ENCODE measurements at places on chromosomes 1 and 21.

DNA sequence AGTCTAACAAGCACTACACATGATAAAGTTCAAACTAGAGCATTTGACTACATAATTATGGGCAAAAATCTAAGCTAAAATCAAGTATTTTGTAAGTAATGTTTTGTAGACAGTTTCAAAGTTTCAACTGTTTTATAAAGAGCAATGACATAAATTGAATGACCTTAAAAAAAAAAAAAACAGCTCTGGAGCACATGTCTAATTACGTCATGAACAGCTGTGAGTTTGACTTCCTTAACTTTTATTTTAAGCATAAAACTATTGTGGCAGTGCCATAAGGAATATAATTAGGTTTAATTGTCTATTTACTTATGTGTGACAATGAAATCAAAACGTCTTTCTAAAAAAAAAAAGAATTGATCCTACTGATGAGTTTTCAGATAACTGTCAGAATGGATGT lies 272.5 kb upstream of the LRRC7 start:
- DNase-seq, result no peak

- no peak for DNase-seq
Measured at GRCh38 chr21:21675601-21676000, 677.4 kb downstream of the NCAM2 start.

DNA sequence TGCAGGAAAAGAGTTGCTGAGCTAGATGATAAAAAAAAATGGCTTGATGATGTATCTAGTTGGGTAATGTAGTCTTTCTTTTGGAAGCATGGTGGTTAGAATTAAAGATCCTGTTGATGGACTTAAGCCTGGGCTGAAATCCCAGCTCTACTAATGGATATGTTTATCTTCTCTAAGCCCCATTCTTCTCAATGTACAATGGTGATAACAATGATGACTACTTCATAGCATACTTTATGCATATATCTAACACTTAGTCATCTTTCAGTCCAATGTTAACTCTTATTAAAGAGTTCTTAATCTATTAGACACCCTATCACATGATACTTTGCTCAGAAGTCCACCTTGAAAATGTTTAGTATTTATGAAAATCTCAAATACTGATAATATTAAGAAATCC lies 189.5 kb downstream of the PLA2G4A start:
- DNase-seq, result no peak

DNA sequence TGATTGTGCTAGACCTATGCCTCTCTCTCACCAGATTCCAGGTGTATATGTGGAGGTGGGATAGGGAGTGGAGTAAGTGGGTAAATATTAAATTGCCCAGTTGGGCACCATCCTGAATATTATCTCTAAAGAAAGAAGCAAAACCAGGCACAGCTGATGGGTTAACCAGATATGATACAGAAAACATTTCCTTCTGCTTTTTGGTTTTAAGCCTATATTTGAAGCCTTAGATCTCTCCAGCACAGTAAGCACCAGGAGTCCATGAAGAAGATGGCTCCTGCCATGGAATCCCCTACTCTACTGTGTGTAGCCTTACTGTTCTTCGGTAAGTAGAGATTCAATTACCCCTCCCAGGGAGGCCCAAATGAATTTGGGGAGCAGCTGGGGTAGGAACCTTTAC lies at the start of gene FCER1A:
FCER1A (plus strand) TSS at position 242 of the 400 bp plus-strand sequence; CDS start at position 271, 29 bp downstream.
- DNase-seq, result no peak

GRCh38 chr1:62989497-62989896 lies 205.6 kb downstream of the ATG4C start:
- no peak for DNase-seq

DNA sequence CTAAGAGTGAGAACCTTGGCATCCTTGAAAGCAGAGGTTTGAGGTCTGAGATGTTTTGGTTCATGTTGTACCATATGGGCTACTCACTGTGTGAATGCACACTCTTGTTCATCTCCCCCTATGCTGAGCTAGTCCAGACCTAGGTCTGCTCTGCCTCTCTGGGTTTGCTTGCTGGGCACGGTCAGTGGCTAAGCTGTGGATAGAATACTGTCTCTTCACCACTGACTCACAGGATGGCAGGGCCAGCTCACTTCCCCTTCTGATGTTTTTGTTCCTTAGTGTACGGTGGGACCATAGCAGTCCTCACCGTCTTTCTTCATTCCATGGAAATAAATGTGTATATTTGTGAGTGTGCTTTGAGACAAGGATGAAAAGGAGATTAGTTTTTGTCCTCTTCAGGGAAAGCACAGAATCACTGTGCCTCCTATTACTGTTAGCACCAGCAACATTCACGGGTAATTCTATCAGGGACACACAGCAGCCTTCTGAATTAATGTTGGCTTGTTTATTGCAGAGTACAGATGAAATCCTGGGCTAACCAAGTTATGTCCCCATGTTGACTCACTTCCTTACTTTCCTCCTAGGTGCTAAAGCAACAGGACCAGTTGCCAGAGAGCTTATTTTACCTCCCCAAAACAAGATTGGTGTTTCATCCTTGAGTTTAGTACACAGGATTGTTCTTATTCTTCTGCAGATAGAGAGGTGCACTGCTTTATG lies 56.9 kb upstream of the IVNS1ABP start:
- no peak for DNase-seq

DNA sequence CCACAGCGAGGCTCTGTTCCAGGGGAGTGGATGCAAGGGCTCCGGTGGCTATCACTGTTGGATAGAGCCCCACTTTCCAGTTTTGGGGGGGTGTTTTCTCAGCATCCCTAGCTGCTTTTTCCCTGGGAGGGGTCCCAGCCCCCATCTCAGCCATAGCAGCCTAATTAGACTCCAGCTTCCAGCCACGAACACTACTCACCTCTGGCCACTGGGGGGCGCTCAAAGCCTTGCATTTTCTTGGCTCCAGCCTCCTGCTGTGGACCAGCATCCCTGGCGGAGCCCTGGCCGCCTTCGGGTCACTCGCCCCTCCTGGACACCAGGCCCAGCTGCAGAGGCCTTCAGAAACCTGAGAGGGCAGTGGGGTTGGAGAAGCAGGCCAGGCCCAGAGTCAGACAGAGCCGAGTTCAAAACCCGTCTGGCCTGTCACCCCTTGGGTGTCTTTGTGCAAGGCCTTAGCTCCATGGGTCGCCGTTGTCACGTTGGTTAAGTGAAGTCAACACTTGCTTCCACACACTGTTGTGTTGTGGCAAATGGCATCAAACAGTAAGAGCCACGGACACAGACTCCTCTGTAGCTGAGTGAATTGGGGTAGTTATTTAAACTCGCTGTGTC lies 93.5 kb upstream of the ACTL8 start:
- no peak for DNase-seq

- no peak for DNase-seq
Measured at GRCh38 chr1:75708910-75709309, 15.6 kb upstream of the ACADM start.

DNA sequence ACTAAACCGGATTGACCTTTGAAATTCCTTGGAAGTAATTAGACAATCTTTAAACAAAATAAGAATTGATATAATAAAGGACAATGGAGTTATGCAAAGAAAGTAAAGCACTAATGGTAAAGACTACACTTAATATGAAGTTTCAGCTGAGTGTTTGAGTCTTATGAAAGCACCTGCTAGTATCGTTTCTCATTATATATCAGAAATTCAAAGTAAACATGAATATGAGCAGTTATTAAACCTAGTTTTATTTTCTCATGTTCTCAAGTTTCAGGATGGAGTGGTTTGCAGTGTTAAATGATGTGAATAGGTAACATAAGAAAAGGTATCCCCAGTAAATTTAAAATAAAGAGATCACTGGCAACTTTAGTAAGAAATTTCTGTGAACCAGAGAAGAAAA lies 188.6 kb downstream of the ZP4 start:
- no peak for DNase-seq

- no peak for DNase-seq
Measured at GRCh38 chr21:27112186-27112585, 145.3 kb upstream of the ADAMTS5 start.

- no peak for DNase-seq
Measured at GRCh38 chr1:63124666-63125191, 197.6 kb upstream of the FOXD3 start.

Measured in tibial artery (tissue), 4 donors.